ENCODE measurements at places on chromosomes 2 and 18.

- peak; percentile 88 for DNase-seq
These were observed at the start of gene HPCAL1 for GRCh38 chr2:10302479-10303180. HPCAL1 (plus strand) TSS chr2:10302904; CDS start chr2:10419758, 116,854 bp downstream.

- DNase-seq: no peak
These were observed 411.1 kb upstream of the LRATD1 start for GRCh38 chr2:14221466-14221865.

DNA sequence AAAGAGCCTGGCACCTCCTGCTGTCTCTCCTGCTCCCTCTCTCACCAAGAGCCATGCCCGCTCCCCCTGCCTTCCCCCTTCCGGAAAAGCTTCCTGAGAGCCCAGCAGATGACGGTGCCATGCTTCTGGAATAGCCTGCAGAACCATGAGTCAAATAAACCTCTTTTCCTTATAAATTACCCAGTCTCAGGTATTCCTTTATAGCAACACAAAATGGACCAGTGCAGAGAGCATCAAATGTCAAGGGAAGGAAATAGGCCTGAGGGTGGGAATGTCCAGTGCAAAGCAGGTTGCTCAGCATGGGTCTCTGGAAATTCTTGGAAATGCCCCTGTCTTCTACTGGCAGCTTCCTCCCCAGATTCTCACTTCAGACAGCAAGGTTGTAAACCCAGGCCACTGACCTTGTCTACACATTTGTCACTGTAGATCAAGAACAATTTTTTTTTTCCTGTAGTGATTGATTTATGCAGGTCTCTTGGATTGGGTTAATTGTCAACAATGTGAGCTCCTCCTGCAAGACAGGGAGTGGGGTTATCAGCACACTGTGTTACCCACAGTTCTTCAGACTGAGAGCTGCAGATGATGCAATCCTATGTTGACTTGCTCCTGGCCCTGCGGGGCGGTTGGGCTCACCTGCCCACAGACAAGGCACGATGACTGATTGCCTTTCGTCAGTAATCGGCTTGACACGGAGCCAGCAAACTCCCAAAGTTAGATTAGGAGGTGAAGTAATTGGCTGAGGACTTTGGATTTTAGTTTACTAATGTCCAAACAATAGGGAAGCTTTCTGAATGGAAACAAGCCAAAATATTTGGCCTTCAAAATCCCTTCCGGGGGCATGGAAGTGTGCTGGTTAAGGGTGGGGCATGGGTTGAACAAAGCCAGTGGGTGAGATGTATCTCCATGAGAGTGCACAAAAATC lies 5.4 kb upstream of the BOD1L2 start:
- DNase-seq: no peak

- DNase-seq: no peak
These were observed 16.7 kb downstream of the RNF144A start for GRCh38 chr2:6933911-6934310.

DNA sequence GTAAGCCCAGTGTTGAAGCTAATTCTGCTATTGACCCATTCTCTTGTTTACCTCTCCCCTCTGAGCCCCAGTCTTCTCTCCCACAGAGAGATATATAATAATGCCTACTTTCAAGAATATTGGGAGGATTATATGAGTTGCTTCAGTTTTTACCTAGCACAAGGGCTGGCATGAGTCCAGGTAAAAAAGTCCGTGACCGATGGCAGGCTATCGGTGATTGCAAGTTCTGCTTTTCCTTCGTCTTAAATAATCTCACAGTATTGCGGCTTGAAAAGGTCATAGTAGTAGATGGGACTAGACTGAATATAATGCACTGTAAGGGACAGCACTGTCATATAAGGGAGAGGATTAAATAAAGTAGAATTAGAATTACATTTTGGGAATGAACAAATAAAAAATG lies 77.6 kb downstream of the KIF5C start:
- DNase-seq: no peak

GRCh38 chr2:190478572-190479195 lies 55.8 kb downstream of the NEMP2 start:
- DNase-seq: no peak

DNA sequence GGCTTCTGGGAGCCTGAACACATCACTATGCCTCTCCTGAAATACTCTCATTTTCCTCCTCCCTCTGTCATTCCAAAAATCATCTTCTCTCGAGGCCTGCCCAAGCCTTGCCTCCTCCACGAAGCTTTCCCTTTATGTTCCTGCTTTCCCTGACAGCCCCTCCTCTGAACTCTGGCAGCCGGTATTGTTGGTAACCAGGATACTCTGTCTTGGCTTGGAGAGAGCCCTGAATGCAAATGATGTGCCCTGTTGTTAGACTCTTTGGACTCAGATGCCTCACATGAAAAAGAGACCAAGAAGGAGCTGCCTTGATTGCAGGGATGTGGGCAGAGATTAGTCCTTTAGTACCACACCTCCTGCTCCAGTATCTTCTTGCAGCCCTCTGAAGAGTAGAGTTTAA lies 138.5 kb upstream of the DLX2 start:
- peak; percentile 33 for DNase-seq

DNA sequence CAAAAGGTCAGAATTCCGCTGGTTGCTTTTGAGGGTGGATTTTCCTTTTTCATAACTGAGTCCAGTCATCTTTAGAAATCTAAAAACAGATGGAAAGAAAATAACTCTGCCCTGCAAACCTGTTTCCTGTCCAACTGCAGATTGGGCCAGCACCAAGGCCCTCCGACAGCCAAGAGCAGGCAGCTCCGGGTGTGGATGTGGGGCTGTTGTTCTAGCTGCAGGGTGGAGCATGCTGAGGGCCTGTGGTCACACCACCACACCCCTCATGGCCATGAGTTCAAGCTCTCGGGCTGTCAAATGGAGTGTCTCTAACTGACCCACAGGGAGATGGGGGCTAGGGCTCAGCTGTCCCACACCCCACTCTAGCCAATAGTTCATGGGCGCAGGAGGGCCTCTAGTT lies 69.3 kb upstream of the BZW1 start:
- no peak for DNase-seq

DNA sequence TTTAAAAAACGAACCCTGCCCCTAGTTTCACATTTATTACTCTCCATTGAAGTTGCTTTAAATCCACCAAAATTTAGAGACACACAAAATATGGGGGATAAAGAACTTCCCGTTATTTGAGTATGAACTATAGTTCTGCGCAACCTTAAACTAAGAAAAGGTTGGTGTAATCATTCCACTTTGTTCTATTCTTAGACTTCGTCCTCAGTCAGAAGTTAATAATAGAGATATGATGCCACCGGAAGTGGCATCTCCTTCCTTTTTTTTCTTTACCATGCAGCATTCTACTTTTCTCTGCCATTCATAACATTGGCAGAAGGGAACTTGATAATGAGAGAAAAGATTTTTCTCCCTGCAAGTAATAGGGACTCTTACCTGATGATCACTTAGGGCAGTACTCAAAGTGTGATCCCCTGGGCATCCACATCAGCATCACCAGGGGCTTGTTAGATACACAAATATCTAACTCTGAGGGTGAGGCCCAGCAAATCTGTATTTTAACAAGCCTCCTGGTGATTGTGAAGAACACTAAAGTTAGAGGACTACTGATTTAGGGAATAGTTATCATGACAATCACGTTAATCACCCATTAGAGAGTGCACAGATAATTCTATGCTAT lies 147.7 kb upstream of the DTNA start:
- no peak for DNase-seq

GRCh38 chr2:127219171-127220070 lies 678 bp downstream of the CYP27C1 start:
- no peak for DNase-seq

- no peak for DNase-seq
These were observed 46.3 kb downstream of the MYO7B start for GRCh38 chr2:127581516-127582490.

DNA sequence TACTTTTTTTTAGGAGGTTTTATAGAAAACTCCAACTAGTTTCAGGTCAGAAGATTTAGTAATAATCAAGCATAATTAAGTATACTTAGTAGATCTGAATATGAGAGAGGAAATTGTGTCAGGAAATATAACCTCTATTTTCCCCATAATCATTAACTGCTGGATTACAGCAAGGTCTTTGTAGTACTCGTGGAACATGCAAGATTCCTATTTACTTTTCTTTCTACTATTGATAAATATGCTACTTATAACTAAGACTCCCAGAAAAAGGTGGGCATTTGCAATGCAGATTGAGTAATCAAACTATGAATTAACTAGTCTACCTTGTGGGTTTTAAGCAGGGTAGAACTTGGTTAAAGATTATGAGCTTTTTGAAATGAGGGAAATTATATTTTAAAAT lies 570.1 kb downstream of the LRP1B start:
- DNase-seq: no peak

DNA sequence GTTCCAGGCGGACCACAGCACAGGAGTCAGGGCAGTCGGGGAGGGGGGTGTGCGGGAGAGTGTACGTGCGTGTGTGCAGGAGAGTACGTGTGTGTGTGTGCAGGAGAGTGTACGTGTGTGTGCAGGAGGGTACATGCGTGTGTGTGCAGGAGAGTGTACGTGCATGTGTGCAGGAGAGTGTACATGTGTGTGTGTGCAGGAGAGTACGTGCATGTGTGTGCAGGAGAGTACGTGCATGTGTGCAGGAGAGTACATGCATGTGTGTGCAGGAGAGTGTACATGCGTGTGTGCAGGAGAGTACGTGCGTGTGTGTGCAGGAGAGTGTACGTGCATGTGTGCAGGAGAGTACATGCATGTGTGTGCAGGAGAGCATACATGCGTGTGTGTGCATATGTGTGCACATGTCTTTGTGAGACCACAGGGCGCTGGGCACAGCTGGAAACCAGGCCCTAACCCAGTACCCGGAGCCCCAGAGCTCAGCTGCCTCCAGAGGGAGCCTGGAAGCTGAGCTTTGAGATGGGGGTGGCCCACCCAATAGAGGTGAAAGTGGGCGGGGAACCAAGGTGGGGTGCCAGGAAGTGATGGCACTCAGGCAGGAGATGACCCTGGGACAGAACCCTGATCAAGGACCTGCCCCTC lies 13.9 kb upstream of the KLHL30 start:
- DNase-seq: no peak

GRCh38 chr18:8705961-8706790 lies 820 bp downstream of the MTCL1 start:
- DNase-seq: no peak

DNA sequence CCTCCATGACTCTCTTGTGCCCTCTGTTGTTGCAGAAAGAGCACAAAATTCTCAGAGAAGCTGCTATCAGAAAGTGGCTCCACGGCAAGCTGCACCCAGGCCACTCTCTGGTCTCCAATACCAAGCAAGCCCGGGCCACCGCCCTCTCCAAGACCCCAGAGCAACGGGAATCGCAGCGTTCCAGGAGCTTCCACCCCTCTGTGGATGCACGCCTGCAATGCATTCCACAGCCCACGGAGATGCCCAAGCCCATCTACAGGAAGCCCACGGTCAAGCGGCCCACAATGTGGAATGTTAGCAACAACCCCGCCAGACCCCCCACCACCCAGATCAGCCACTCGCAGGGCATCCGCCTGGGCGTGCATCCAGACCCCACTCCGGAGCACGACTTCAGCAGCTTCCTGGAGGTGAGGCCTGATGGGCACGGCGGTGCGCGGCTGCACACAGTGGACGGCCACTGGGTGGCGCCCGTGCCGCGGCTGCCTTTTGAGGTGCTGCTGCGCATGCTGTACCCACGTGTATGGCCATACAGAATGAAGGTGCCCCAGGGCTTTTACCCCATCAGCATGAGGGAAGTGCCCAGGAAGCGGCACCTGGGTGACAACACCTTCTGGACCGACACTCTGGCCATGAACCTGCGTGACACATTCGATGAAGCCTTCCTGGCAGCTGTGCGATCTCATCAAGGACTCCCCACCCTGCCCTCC lies 6.3 kb downstream of the ANKRD53 start:
- DNase-seq: no peak

- DNase-seq: no peak
These were observed 73.8 kb downstream of the CBLN2 start for GRCh38 chr18:72470391-72470790.

DNA sequence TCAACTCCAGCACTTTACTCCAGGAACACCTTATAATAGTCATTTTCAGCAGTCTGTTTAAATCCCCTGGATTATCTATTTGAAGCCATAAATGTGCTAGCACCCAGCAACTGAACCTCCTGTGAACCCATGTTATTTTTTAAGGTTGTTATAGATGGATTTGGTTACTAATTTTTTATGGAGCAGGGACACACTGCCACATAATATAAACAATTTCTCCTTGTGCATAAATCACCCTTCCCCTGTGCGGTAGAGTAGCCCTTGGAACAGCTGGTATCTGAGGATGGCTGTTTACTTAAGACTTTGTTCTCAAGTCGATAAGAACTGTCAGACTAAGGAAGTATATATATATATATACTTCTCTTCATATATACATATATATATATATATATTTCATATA lies 367.4 kb downstream of the EPHA4 start:
- DNase-seq: no peak

- DNase-seq: peak; percentile 20
These were observed 66.7 kb upstream of the DNAJC10 start for GRCh38 chr2:182649316-182649715.

GRCh38 chr2:176096243-176096985 lies 3.2 kb upstream of the HOXD12 start:
- no peak for DNase-seq

- no peak for DNase-seq
These were observed 14.7 kb downstream of the NEDD4L start for GRCh38 chr18:58058720-58059119.

DNA sequence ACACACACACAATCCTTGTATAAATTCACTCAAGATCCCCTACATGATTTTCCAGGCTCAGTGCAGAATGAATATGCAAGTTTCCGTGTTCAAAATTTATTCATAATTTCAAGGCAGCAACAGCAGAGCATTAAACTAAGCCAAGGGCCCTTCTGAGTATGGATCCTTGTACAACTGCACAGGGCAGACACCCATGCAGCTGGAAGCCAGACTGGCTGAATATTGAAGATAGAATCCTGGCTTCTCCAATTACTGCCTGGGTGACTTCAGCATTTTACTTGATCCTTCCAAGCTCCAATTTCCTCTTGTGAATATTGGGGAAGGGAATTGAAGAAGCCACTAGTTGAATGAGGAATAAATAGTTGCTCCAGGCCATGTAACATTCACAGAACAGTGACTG lies 267.9 kb upstream of the REG3G start:
- DNase-seq: no peak

- DNase-seq: no peak
These were observed 17.7 kb downstream of the BOK start for GRCh38 chr2:241576293-241576654.

DNA sequence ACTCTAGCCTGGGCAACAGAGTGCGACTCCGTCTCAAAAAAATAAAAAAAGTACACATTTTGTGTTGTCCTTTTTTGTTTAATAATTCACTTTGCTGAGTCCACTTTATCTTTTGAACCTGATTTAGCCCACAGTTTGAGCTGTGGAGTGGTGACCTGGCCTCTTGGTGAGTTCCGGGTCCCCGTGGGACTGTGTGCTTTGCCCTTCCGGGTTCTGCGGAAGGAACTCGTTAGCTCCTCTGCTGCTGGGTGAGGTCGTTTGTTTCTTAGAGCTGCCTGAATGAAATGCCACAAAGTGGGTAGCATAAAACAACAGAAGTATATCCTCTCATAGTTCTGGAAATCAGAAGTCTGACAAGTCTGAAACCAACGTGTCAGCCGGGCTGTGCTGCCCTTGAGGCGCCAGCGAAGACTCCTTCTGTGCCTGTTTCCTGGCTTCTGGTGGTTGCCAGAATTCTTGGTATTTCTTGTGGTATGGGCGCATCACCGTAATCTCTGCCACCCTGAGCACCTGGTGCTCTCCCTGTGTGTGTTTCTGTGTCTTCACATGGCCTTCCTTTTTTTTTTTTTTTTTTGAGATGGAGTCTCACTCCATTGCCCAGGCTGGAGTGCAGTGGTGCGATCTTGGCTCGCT lies 3.5 kb downstream of the EFHD1 start:
- DNase-seq: no peak

- DNase-seq: peak; percentile 30
These were observed 31.6 kb downstream of the TWSG1 start for GRCh38 chr18:9366126-9366714.
